ENCODE measurements at places on chromosomes 2 and 18.

- no peak for DNase-seq
Measured at GRCh38 chr2:169759987-169760386, 26.4 kb downstream of the KLHL23 start.

DNA sequence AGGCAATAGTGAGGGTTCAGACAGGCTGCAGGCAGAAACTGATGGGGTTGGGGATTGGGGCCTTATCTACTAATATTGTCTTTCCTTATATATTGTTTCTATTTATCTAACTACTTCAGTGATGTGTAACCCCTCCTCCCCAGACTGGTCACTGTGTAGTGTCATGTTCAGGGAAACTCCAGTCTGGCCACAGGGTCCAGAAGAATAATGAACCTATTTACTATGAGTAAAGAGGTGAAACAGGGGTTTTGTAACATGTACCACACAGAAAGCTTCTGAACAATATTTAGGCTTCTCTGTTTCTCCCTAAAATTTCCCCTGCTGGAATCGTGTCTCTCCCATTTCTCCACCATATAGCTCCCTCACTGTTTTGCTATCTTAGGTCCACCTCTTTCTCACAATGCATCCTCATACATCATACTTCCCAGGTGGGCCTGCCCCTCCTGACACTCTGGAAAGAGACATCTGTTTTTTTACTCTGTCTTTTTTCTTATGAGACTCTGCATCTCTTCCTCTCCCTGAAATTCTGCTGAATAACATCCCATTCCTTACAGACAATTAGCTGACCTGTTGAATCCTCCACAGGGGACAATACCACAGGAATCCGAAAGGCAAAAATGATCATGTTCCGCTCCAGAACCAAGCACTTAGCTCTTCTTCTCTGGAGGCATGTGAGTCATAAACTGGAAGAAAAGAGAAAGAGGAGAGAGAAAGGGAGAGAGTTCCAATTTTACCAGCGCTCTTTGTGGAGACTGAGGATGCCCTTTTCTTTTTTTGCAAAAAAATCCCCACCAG, 154.8 kb downstream of the ZEB2 start:
- peak; percentile 33 for DNase-seq

DNA sequence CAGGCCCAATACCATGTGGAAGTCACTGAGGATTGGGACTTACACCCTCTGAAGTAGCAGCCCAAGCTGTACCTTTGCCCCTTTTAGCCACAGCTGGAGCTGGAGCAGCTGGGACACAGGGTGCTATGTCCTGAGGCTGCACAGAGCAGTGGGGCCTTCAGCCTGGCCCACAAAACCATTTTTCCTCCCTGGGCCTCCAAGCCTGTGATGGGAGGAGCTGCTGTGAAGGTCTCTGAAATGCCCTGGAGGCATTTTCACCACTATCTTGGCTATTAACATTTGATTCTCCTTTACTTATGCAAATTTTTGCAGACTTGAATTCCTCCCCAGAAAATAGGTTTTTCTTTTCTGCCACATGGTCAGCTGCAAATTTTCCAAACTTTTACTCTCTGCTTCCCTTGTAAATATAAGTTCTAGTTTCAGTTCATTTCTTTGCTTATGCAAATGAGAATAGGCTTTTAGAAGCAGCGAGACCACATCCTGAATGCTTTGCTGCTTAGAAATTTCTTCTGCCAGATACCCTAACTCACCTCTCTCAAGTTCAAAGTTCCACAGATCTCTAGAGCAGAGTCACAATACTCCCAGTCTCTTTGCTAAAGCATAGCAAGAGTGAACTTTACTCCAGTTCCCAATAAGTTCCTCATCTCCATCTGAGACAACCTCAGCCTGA, 213.8 kb upstream of the MGAT5 start:
- DNase-seq, result no peak

- DNase-seq, result no peak
Measured at GRCh38 chr18:36050479-36050878, 16.9 kb downstream of the RPRD1A start.

GRCh38 chr2:240572141-240573031, 4.1 kb downstream of the RNPEPL1 start:
- DNase-seq, result no peak

GRCh38 chr18:54762386-54762785, 65.9 kb upstream of the RAB27B start:
- DNase-seq, result no peak

- peak; percentile 70 for DNase-seq
Measured at GRCh38 chr2:208040199-208041171, 15.2 kb upstream of the PLEKHM3 start.

- no peak for DNase-seq
Measured at GRCh38 chr18:49677762-49678413, 116.0 kb downstream of the LIPG start.

DNA sequence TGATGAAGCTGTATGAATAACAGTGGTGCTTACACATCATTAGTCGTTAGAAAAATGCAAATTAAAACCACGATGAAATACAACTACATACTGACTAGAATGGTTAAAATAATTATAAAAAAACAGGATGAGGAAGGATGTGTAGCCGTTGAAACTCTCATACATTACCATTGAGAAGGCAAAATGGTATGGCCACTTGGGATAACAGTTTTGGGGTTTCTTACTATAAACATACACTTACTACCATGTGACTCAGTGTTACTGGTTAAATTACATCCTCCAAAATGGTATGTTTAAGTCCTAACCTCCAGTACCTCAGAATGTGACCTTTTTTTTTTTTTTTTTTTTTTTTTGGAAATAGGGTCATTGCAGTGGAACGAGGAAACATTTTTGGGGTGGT, 58.4 kb downstream of the UBE2E3 start:
- no peak for DNase-seq
